ENCODE measurements at places on chromosomes 3 and 15. TPM values are rescaled to one million over a fixed set of nuclear protein-coding genes. Genes with fewer than 3 reads are reported as not detected.

GRCh38 chr3:172134352-172134751, 95.0 kb downstream of the FNDC3B start:
- no peak for DNase-seq

DNA sequence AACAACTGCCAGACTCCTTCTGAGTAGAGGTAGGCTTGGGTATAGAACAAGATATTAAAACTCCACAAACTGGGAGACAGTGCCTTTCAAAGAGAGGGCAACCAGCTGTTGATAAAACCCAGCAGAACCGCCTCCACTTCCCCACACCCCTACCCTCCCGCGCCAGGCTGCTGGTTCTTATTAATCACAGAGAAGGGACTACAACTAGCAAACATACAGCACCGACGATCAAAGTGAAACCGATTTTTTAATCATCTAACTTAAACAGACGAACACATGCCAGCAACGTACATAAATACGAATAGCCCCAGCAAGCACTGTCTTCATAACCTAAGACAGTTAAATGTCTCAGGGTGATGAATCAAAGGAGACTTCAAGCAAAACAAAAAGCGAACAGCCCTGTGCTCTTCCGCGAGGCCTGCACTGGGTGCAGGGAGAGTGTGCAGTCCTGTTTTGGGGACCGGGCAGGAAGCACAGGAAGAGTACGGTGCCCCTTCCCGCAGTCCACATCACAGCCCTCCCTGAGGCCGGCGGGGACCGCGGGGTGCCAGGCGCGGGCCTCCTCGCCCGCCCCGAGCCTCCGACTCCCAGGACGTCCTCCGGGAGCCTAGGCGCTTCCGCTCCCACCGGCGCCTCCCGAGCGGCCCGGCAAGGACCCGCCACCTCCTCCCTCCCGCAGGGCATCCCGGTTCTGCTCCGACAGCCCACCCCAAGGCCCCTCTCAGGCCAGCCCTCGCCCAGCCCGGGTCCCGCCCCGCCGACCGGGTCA, 75.1 kb upstream of the VGLL4 start:
- DNase-seq: peak; percentile 59

DNA sequence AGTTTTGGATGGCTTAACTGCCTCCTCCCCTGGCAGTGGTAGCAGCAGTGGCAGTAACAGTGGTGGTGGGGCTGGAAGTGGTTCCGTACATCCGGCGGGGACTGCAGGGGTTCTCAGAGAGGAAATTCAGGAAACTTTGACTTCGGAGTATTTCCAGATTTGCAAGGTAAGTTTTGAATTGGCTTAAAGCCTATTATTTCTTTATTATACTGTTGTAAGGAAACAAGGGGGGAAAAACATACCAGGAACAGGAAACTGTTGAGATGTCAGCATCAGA, 1.5 kb downstream of the STXBP5L start:
- DNase-seq: no peak

DNA sequence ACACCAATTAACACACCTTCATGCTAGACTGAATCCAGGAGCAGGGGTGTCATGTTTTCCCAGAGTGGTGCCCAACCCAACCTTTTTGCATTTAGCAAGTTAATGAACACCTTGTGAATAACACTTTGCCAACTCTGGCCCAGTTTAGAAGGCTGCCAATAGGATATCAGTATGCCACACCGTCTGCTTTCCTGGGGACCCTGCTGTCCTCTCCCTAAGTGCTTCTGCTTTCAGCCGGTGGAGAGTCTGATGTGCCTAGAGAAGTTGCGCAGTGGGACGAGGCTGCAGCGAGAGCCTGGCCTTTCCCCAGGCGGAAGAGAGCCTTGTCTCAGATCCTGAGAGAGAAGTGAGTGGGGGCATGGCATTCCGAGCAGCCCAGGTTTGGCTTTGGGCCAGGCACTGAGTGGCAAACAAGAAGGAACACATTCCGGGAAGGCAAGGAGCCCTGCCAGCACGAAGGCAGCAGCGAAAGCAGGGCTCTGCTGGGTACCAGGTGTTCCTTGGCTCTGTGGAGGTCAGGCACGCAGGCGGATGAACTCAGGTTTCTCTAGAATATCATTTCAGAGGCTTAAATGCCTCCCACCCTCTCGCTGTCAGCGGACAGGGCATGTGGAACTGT, 36.9 kb downstream of the SENP8 start:
- peak; percentile 57 for DNase-seq

Gene PLS1
- 4.9 TPM for total RNA-seq

DNA sequence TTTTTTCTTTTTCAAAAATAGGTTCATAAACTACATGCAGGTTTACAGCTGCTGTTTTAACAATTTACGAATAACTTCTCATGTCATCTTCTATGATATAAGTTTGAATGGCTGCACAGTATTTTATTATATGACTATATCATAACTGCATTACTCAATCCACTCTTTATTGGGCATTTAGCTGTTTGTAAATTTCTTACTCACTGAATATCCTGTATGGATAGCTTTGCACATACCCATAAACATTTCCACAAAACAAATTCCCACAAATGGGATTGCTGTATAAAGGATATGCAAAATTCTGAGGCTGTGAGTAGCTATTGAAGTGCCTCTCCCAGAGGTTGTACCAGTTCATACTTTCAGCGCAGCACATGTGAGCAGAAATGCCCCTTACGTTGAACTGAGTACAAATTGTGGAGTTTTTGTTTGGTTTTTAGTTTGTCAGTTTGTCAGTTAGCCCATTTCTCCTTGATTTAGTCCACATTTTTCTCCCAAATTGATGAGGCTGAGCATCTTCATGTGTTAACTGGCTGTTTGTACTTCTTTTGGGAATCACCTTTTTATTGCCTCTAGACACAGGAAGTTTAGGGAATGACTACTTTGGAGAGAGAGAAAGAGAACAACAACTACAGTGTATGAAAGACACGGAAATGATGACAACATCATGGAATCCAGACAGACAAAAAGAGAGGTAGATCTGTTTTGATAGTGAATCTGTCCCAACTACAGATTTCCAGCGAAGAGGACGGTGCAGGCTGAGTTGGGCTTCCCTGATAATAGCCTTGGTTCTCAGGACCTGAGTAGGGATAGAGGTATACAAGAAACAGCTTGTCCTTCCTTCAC, 24.8 kb downstream of the TTC23 start:
- no peak for DNase-seq

Gene GOLGA8S
- 0.48 TPM for total RNA-seq

Gene SLC22A14
- total RNA-seq: 0.12 TPM

DNA sequence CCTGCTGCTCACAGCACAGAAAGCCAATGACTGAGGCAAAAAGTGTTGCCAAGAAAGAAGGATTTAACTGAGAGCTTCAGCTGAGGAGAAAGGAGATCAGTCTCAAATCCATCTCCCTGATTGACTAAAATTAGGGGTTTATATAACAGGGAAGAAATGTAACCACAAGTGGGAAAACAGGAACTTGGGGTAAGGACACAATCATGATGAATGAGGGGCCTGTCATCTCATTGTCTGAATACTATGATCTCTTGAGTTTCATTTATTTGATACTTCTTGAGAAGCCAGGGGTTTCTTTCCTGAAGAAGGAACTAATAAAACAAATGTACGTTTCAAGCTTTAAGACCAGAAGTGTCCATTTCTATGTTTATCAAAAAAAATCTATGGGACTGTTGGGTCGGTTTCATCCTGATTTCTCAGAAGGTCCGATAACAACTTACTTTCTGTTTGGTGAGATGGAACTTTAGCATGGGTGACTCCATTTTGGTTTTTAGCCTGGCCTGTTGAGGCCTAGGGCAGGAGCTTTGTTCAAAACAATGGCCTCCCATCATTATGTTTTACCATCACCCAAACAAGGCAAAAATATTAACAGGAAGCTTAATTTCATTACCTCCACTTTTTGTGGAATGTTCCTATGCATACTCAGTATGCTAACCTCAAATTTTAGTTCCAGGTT, 76.6 kb upstream of the PIAS1 start:
- DNase-seq: no peak

Gene CYP1A2
- not detected for total RNA-seq

Gene MYZAP
- total RNA-seq: 0.24 TPM

Gene XCR1
- not detected for total RNA-seq

- DNase-seq: peak; percentile 79
These were observed 47.6 kb downstream of the SETMAR start for GRCh38 chr3:4350789-4351163.

Gene TXNRD3
- 7.8 TPM for total RNA-seq

DNA sequence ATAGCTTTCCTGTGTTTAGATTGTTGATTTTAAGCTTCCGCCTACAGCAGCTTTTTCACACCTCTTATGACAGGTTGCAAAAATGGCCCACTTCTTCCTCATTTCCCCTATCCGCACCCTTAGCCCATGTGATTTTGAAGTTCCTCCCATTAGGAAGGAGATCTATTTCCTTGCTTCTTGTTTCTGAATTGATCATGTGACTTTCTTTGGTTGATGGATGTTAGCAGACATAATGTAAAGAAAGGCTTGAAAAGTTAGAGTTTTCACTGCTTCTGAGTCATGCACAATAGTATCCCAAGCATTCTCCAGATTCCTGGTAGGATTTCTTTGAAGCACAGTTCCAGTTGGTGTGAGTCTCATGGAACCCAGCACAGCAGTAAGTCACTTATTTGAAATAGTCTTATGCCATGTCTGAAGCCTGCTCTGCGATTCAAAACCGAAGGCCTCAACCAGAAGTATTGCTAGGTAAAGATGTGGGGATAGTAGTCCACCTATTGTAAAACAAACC, 76.6 kb downstream of the EDEM1 start:
- no peak for DNase-seq

GRCh38 chr15:72058585-72058984, 59.4 kb downstream of the MYO9A start:
- peak; percentile 27 for DNase-seq

Gene FBXO40
- under 0.01 TPM for total RNA-seq

DNA sequence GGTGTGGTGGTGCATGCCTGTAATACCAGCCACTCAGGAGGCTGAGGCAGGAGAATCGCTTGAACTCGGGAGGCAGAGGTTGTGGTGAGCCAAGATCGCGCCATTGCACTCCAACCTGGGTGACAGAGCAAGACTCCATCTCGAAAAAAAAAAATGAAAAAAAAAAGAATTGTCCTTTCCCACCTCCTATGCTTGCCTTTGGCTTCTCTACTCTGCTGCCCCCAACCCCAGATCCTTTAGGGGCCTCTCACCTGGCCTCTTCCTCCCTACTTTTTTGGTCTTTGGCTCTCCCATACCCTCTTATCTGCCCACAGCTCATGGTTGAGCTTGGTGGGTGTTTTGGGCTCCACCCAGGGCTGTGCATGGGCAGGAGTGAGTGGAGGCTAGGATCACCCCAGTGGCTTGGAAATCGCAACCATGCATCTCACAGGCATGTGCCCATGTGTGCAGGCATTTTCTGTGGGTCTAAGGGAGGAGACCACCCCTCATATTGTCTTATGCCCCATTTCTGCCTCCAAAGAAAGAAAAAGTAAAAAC, 2.1 kb upstream of the SHISA5 start:
- no peak for DNase-seq

Gene C3orf80
- 0.48 TPM for total RNA-seq

- peak; percentile 69 for DNase-seq
These were observed 9.0 kb downstream of the AQP9 start for GRCh38 chr15:58147171-58147611.

DNA sequence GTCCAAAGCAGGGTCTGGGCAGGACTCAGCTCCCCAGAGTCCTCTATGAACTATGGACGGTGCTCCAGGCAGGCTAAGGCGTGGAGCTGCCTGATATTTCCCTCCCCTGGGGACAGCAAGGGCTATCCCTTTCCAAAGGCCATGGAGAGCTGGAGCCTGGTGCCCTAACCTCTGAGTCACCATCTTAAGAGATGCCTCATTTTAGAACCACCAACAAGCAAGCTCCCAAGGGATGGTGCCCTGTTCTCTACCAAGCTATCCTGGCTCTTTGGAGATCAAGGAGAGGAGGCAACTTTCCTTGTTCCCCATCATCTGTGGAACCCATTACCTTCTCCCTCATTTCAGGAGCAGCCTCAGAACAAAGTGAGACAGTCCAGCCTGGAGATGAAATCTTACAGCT, 15.7 kb downstream of the STARD5 start:
- peak; percentile 22 for DNase-seq

Gene SEMA5B
- total RNA-seq: not detected

Gene IL20RB
- 10.7 TPM for total RNA-seq

All from RPMI7951 (cell line).